Kidney tubule cell (primary cell): ENCODE measurements at places on chromosomes 1 and 21.

DNA sequence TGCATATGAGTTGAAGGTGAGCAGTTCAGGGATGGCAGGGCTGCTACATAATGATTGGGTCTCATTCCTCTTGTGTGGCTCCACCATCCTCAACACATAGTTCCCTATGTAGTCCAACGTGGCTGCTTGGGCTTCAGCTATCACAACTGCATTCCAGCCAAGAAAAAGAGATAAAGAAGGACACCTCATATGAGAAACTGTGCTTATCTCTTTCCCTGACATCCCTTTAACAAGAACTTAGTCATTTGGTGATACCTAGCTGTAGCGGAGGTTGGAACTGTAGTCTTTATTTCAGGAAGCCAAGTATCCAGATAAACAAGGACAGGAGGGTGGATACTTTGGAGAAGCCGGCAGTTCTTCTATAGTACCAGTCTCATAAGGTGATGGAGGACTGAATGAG is 42.7 kb upstream of the DNASE2B start:
- no peak for DNase-seq

GRCh38 chr1:93960641-93961147 is 51.5 kb upstream of the GCLM start:
- DNase-seq, result no peak

- DNase-seq, result peak; percentile 9
These were observed 1.4 kb downstream of the TIPRL start for GRCh38 chr1:168180148-168180524.

- DNase-seq, result no peak
These were observed 5.5 kb downstream of the KIF26B start for GRCh38 chr1:245160288-245160687.

DNA sequence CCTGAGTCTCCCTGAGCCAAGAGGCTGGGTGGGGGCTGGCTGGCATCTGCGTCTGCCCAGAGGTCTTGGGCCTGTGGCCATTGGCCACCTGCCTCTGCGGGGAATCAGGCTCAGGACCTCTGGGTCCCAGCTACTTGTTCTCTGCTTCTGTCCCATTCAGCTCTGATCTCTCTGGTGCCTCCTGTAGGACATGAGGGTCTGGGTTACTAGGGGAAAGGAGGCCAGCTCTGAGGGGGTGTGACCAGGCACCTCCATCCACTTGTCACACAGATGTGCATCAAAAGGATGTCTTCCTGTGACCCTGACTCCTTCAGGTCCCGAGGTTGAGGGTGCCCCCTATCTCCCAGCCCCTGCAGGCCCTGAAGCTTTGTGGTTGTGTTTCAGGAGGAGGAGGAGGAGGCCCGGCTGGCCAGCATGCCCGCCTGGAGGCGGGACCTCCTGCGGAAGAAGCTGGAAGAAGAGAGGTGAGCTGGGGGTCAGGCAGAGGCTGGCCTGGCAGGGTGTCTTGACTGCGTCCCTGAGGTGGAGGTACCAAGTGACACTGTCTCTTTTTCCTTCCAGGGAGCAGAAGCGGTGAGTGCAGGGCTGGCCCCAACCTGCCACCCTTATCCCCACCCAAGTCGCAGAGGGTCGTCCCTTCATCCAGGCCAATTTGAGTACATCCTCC is 9.0 kb downstream of the TNFRSF25 start:
- DNase-seq, result no peak

GRCh38 chr1:209810783-209811182 is 4.8 kb upstream of the IRF6 start:
- no peak for DNase-seq

DNA sequence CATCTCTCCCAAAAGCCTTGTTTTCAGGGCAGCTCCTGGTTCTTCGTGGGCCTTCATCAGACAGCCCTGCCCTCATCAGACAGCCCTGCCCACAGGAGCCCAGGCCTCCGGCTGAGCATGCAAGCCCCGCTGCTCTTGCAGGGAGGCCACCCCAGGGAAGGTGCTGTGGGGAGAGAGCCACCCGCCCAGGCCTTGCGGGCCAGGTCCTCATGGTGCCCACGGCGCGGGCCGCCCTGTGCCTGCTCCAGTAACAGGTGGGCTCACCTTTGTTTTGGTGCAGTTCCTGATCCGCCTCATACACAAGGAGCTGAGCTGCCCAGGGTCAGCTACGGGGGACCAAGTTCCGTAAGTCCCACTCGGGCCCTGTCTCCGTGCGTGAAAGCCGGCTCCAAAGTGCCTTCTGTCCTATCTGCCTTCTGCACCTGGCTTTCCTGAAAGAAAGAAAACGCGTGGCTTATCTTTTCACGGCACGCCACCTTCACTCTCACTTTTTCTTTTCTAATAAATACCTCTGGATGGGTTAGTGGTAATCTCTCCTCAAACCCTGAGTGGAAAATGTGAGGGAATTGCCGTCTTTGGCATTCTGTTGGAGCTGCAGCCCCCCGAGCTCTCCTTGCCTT is 65.9 kb downstream of the SLC37A1 start:
- no peak for DNase-seq

GRCh38 chr21:45439161-45439872 is 34.4 kb downstream of the COL18A1 start:
- peak; percentile 94 for DNase-seq
